ENCODE measurements at places on chromosomes 13 and 19. TPM values are rescaled to one million over a fixed set of nuclear protein-coding genes. Genes with fewer than 3 reads are reported as not detected.
A peak's percentile ranks its signal among the peaks of the same experiment; 100 is the strongest.

GRCh38 chr19:39645800-39646411, 9.8 kb upstream of the LGALS16 start:
- H3K27me3 ChIP-seq: no peaks in the 10 kb centered on the region
- no peak for DNase-seq
- H3K4me3 ChIP-seq: no peak overlapping the region
- no peaks in the 10 kb centered on the region for H3K4me1 ChIP-seq

- H3K27me3 ChIP-seq: peaks cover 25% of the 10 kb centered on the region
- no peaks in the 10 kb centered on the region for H3K36me3 ChIP-seq
Measured at GRCh38 chr19:6532244-6532999, 1.6 kb downstream of the TNFSF9 start.

- no peak for DNase-seq
- H3K4me3 ChIP-seq: no peak overlapping the region
- no peaks in the 10 kb centered on the region for H3K27me3 ChIP-seq
- H3K4me1 ChIP-seq: no peaks in the 10 kb centered on the region
- no peaks in the 10 kb centered on the region for H3K36me3 ChIP-seq
Measured at GRCh38 chr13:113342820-113343691, 20.9 kb downstream of the GRTP1 start.

GRCh38 chr19:51566489-51567100, 4.5 kb upstream of the ZNF175 start:
- H3K36me3 ChIP-seq: no peaks in the 10 kb centered on the region
- no peaks in the 10 kb centered on the region for H3K27me3 ChIP-seq
- H3K27ac ChIP-seq: no peak overlapping the region
- no peak for DNase-seq
- H3K4me3 ChIP-seq: no peak overlapping the region
- H3K4me1 ChIP-seq: no peaks in the 10 kb centered on the region

GRCh38 chr19:48353677-48354076, 10.1 kb downstream of the TMEM143 start:
- H3K27me3 ChIP-seq: no peaks in the 10 kb centered on the region
- no peak overlapping the region for H3K27ac ChIP-seq
- no peaks in the 10 kb centered on the region for H3K4me1 ChIP-seq
- no peak overlapping the region for H3K4me3 ChIP-seq
- DNase-seq: no peak
- H3K36me3 ChIP-seq: no peaks in the 10 kb centered on the region

GRCh38 chr19:2478278-2478755, 2.4 kb downstream of the GADD45B start:
- peak; percentile 91 for DNase-seq
- H3K27ac ChIP-seq: peak overlapping the region; percentile 93
- no peaks in the 10 kb centered on the region for H3K4me1 ChIP-seq
- no peaks in the 10 kb centered on the region for H3K27me3 ChIP-seq
- peak overlapping the region; percentile 79 for H3K4me3 ChIP-seq

DNA sequence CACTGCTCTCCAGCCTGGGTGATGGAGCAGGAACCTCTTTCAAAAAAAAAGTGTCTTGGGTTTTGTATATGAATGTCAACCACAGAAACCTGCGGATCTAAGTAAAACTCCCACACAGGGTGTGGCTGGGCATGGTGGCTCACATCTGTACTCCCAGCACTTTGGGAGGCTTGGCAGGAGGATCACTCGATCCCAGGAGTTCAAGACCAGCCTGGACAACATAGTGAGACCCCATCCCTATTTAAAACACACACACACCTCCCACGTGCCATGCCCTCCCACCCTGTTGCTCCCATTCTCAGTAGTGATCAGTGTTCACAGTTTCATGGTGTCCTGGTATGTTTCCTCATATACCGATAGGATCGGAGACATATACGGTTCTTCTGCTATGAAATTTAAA, 9.2 kb downstream of the TMED1 start:
- no peaks in the 10 kb centered on the region for H3K27me3 ChIP-seq
- no peak for DNase-seq
- no peaks in the 10 kb centered on the region for H3K4me1 ChIP-seq
- no peaks in the 10 kb centered on the region for H3K36me3 ChIP-seq
- H3K27ac ChIP-seq: no peak overlapping the region
- no peak overlapping the region for H3K4me3 ChIP-seq

DNA sequence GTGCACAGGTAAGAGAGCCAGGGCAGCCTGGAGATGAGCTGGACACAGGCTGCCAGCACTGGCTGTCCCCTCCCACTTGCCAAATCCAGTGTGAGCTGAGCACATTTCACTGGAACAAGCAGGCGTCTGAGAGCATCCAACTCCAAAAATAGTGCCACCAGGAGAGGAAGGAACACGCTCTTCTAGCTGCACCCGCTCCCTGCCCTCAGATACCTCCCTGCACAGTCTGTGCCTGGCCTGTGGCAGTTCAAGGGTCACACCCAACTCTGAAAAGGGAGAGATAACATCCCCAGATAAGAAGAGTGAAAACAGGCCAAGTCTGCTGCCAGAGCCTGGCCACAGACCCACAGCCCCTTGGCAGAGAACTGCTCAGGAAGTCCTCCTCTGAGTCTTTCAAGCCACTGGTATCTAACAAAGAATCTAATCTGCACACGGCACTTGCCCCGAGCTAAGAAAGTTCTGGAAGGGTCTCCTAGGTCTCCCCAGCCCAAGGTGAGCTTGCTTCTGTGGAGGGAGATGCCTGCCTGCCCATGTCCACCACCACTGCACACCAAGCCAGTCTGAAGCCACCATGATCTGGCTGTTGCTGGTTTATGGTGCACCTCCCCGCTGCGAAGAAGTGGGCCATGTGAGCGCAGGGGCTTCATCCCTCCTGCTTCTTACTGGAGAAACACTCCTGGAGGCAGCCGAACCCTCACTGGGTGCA, 14.7 kb downstream of the ELL start:
- H3K4me1 ChIP-seq: peaks cover 28% of the 10 kb centered on the region
- peak overlapping the region; percentile 67 for H3K27ac ChIP-seq
- no peaks in the 10 kb centered on the region for H3K36me3 ChIP-seq
- no peak for DNase-seq

GRCh38 chr19:50932018-50932689, 20.7 kb downstream of the KLK5 start:
- no peaks in the 10 kb centered on the region for H3K27me3 ChIP-seq
- H3K27ac ChIP-seq: peak overlapping the region; percentile 75
- no peak overlapping the region for H3K4me3 ChIP-seq

- H3K4me3 ChIP-seq: peak overlapping the region; percentile 60
- DNase-seq: no peak
- H3K27ac ChIP-seq: peak overlapping the region; percentile 92
- no peaks in the 10 kb centered on the region for H3K27me3 ChIP-seq
- H3K4me1 ChIP-seq: peaks cover 25% of the 10 kb centered on the region
Measured at GRCh38 chr19:45782820-45783785, 813 bp upstream of the DMPK start.

DNA sequence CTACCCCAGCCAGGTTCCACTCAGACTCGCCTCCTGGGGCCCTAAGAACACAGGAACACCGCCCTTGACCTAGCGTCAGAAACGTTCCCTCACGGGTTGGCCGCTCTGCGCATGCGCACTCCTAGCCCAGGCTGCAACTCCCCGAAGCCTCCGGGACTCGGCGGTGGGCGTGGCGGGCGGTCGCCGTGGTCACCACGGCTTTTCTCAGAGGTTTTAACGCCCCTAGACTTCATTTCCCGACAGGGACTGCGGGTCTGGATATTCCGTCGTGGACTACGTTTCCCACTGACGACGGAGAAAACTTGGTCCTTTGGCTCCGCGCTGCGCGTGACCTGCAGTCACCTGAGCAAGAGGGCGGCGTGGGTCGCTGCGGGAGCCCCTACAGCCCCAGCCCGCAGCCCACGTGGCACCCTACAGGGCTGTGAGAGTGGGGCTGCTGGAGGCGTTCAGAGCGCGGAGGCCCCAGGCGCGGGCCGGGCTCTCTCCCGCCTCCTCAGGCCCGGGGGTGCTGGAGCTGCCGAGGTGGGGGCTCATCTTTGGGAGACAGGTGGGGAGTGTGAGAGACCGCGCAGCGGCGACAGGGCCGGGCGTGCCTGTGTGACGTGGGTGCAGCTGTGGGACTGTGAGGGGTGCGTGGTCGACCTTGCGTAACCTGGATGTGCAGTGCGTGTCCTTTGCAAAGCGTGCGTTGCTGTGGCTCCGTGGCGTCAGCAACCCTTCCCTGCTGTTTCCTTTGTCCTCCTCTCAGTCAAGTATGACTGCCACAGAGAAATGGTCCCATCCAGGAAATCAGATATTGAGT, 38.0 kb upstream of the ZNF573 start:
- peak overlapping the region; percentile 56 for H3K4me3 ChIP-seq
- H3K27ac ChIP-seq: peak overlapping the region; percentile 58
- no peaks in the 10 kb centered on the region for H3K4me1 ChIP-seq

DNA sequence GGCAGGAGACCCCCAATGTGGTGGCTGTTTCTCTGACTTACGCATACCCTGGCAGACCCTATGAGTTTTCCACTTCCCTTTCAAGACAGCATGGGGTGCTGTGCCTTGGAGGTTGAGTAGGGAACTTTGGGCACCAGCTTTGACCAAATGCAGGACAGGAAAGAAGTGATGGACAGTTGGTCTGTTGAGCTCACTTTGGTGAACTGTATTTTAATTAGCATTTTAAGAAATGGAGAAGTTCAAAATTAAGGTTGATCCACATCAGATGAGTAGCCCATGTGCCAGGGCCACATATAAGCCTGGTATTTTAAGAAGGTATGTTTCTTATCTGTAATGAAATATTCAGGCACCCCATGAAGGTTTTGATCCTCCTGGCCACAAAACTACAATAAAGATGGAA, 46.1 kb upstream of the RAP2A start:
- H3K4me1 ChIP-seq: no peaks in the 10 kb centered on the region
- no peak overlapping the region for H3K4me3 ChIP-seq
- H3K36me3 ChIP-seq: peaks cover 4% of the 10 kb centered on the region
- DNase-seq: no peak
- H3K27me3 ChIP-seq: no peaks in the 10 kb centered on the region

GRCh38 chr19:51460164-51460992, 2.1 kb upstream of the SIGLEC8 start:
- H3K4me3 ChIP-seq: no peak overlapping the region
- no peaks in the 10 kb centered on the region for H3K4me1 ChIP-seq
- no peaks in the 10 kb centered on the region for H3K36me3 ChIP-seq
- no peak for DNase-seq
- H3K27me3 ChIP-seq: peaks cover 55% of the 10 kb centered on the region

GRCh38 chr19:33492090-33492489, 29.5 kb downstream of the PEPD start:
- H3K4me1 ChIP-seq: no peaks in the 10 kb centered on the region
- DNase-seq: no peak
- no peaks in the 10 kb centered on the region for H3K36me3 ChIP-seq

GRCh38 chr19:4149518-4150288, 3.7 kb upstream of the CREB3L3 start:
- no peaks in the 10 kb centered on the region for H3K4me1 ChIP-seq
- H3K36me3 ChIP-seq: no peaks in the 10 kb centered on the region
- H3K4me3 ChIP-seq: no peak overlapping the region
- no peak for DNase-seq

GRCh38 chr13:68304286-68304893, 1074.3 kb upstream of the PCDH9 start:
- H3K27me3 ChIP-seq: no peaks in the 10 kb centered on the region
- H3K4me3 ChIP-seq: no peak overlapping the region
- H3K4me1 ChIP-seq: no peaks in the 10 kb centered on the region
- no peak overlapping the region for H3K27ac ChIP-seq
- DNase-seq: no peak

DNA sequence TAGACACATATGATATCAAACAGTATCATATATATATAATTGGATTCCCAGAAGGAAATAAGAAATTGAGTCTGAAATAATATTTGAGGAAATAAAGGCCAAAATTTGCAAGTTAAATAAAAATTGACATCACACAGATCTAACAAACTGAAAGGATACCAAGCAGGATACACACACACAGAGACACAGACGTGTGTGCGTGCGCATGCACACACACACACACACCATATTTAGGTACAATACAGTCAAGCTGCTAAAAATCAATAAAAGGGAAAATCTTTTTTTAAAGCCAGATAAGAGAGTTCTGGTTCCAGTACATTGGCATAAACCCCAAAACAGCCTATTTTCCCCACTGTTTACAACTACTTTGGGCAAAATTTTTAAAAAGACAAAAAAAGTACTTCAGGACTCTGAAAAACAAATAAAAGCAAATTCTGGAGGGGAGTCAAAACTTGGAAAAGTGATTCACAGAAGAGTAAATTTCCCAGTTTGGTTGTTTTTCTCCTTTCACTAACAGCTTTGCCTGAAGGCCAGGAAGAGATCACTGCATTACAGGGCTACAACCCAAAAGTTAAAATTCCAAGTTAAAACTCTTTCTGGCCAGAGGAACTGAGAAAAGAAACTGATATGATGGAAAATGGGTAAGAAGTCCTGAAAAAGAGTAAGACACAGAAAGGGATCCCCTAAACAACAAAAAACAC, 16.2 kb downstream of the MYCBP2 start:
- peaks cover 4% of the 10 kb centered on the region for H3K4me1 ChIP-seq
- no peaks in the 10 kb centered on the region for H3K36me3 ChIP-seq
- peak overlapping the region; percentile 46 for H3K27ac ChIP-seq
- no peak for DNase-seq

DNA sequence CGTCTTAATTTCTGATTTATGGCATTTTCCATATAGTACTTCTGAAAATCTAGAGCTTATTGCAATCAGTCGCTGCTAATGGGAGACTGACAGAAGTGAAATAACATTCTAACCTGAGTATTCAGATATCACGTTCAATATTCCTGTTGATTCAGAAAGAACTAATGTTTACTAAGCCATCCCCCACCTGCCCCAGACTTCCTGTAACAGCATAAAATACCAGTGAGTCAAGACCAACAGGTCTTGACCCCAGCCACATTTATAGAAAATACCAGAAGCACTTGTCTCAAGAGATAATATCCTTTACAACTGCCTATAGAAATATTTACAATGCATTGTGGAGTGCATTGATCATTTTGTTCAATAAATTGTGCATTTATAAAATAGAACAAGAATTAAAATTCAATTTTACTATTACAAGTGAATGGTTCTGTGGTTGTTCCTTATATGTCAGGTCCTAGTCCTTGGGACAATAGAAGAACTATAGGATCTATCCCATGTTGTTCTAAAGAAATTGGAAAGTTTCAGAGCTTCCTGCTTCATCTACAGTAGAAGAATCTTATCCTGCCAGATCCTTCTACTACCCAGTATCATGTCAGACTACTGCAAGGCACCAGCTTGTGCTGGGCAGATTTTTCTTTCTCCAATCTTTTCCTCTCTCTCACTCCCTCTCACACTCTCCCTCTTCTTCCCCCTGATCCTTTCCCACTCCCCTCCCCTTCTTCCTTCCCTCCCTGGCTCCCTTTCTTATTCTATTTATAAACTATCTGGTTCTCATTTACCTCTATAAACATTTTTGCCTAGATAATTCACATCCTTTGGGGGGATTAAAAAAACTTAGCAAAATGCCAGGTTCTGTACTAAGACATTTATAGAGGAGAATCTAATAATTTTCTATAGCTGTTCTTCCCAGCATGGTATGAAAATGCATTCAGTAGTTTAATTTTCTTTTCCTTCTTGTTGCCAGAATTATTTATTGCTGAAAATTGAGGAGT, 629.9 kb downstream of the DIAPH3 start:
- H3K4me3 ChIP-seq: no peak overlapping the region
- H3K36me3 ChIP-seq: no peaks in the 10 kb centered on the region
- DNase-seq: no peak
- H3K4me1 ChIP-seq: no peaks in the 10 kb centered on the region
- no peaks in the 10 kb centered on the region for H3K27me3 ChIP-seq

GPR12 gene
- total RNA-seq: 1.2 TPM

HRC gene
- total RNA-seq: 0.88 TPM

RNF113B gene
- total RNA-seq: not detected

ZNF627 gene
- total RNA-seq: 35.4 TPM

PODNL1 gene
- total RNA-seq: 2.3 TPM

CLDN10 gene
- total RNA-seq: 0.64 TPM

ZNF626 gene
- 21.0 TPM for total RNA-seq

EBI3 gene
- total RNA-seq: 12.6 TPM

AZU1 gene
- total RNA-seq: not detected

Data from breast epithelium (tissue), 4 donors.